ENCODE measurements at places on chromosomes 2 and 18.

- no peak for DNase-seq
Observed at GRCh38 chr2:7730449-7730848, 813.2 kb downstream of the RNF144A start.

GRCh38 chr2:95025406-95026319 is at the start of gene MAL:
TSS of gene MAL (plus strand) at chr2:95025708. CDS start at chr2:95025793, 85 bp downstream.
- peak; percentile 41 for DNase-seq

DNA sequence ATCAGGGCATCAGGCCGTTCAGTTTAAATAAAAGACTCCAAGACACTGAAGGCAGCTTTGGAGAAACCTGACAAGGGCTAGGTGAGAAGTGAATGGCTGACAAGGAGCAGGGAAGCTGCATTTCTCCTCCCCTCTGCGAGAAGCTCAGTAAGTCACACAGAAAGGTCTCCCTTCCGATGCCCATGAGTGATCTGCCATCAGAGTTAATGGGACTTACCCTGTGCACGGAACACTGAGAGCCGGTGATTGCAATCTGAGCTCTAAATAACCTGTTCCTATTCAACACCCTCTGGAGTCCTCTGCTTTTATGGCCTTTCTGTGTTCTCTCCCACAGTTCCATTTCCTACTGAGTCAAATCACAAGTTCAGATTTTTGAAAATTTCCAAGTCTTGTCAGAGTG is 322.2 kb upstream of the MYT1L start:
- DNase-seq: no peak

GRCh38 chr2:27041752-27042151 is 9.0 kb downstream of the TMEM214 start:
- no peak for DNase-seq

GRCh38 chr18:32661486-32662299 is 111.1 kb downstream of the KLHL14 start:
- DNase-seq: no peak

- no peak for DNase-seq
Observed at GRCh38 chr2:143152637-143153036, 23.4 kb downstream of the ARHGAP15 start.

DNA sequence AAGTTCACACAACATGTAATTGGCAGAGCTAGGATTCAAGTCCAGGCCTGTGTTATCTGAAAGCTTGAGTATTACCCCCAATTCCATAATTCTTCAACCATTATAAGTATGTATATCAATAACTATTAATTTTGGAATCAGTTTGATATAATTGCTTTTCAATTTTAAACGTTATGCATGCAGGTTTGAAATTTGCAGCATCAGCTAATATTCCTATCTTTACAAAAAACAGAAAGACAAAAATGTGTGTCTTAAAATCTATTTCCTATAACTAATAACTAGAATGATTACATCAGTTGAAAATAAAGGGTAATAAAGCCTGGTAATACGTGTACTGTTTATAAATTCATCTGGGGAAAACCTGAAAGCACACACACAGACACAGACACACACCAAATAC is 543.3 kb upstream of the PKDCC start:
- no peak for DNase-seq

- no peak for DNase-seq
Observed at GRCh38 chr2:146916914-146917313, 927.9 kb upstream of the ACVR2A start.

DNA sequence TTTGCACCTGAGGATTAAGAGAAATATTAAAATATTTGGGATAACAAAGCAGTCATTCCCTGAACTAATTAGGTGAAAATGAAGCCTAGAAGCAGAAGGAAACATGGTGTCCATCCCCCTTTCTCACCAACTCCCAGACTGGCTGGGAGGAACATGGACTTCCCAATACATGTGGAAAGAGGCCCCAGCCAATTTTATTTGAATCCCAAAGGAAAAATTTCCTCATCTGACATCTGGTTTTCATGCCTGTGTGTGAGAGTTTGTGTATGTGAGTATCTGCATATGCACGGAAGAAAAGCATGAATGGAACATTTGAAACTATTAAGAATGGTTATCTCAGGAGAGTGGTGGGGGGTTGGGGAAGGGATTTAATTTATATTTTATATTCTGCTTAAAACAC is 84.3 kb downstream of the COPS8 start:
- DNase-seq: no peak

GRCh38 chr2:25558262-25558661 is 115.1 kb downstream of the DTNB start:
- peak; percentile 5 for DNase-seq

DNA sequence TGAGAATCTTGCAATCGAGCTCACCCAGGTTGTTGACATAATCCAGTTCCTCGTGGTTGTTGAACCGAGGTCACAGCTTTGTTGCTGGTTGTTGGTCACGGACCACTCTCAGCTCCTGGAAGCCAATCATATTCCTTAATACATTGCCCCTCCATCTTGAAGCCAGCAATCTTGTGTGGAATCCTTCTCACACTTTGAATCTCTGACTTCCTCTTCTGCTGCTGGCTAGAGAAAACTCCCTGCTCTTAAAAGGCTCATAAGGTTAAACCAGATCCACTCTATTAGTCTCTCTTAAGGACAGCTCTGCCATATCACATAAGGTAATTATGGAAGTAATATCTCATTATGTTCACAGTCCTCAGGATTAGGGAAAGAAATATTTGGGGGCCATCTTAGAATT is 41.1 kb downstream of the SP140 start:
- DNase-seq: no peak

- DNase-seq: no peak
Observed at GRCh38 chr2:153770359-153770991, 101.2 kb upstream of the GALNT13 start.

- DNase-seq: no peak
Observed at GRCh38 chr2:1010415-1010930, 59.8 kb downstream of the SNTG2 start.

- no peak for DNase-seq
Observed at GRCh38 chr18:28432339-28432738, 255.4 kb upstream of the CDH2 start.

DNA sequence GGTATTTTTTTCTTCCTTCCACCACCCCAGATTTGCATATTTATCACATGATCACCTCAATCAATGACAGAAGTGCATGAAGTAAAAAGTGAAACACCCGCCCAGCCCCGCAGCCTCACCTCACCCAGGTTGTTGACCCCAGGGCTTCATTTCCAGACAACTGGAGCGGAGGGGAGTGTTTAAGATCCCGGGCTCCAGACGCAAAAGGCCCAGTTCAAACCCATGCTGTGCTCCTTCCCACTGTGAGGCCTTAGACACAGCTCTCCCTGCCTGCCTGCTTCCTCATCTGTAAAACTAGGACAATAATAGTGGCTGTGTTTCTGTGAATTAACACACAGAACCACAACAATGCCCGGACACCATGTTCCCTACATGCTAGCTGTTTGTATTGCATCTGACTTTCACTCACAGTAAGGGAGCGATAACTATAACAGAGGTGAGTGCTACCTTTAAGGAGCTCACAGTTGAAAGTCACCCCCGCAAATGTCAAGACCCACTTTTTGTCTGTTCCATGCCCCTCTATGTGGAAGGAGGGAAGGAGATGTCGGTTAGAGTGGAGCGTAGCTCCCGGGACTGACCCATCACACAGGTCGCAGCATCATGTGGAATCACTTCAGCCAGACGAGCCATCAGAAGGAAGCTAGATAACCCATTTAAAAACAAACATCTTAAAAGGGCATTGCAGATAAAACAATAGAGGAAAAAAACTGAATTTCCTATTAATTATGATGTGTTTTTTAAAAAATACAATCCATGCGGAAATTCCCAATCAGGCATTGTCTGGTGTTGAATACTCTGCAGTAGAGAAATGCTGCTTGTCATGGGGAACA is 77.5 kb upstream of the DAPL1 start:
- DNase-seq: no peak

- DNase-seq: no peak
Observed at GRCh38 chr2:105144152-105144940, 97.2 kb upstream of the GPR45 start.

- peak; percentile 28 for DNase-seq
Observed at GRCh38 chr2:134207589-134208209, 46.2 kb upstream of the MGAT5 start.

GRCh38 chr2:215746226-215746886 is 267.0 kb downstream of the MREG start:
- DNase-seq: peak; percentile 11

- DNase-seq: no peak
Observed at GRCh38 chr2:149658553-149658952, 71.0 kb upstream of the MMADHC start.

GRCh38 chr2:38398739-38399138 is 21.7 kb upstream of the ATL2 start:
- no peak for DNase-seq

- no peak for DNase-seq
Observed at GRCh38 chr18:21293479-21293878, 51.4 kb downstream of the GREB1L start.

DNA sequence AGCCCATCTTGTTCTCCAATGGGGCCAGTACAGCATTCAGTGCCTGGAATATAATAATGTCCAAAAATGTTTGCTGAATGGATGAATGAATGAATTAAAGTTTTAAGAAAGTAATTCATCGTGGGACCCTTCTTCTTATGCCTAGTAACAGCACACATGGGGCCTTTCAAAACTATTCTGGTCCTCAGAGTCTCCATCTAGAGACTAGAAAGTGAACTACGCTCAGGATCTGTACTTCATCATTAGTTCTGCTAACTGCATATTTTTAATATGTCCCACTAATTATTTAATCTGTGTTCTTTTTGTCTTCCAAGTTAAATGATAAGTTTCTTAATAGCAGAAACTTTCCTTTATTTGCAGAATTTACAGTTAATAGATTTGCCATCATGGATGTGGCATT is 172.5 kb downstream of the SMAD2 start:
- DNase-seq: no peak

GRCh38 chr18:46460754-46461153 is 196.3 kb downstream of the LOXHD1 start:
- DNase-seq: no peak

DNA sequence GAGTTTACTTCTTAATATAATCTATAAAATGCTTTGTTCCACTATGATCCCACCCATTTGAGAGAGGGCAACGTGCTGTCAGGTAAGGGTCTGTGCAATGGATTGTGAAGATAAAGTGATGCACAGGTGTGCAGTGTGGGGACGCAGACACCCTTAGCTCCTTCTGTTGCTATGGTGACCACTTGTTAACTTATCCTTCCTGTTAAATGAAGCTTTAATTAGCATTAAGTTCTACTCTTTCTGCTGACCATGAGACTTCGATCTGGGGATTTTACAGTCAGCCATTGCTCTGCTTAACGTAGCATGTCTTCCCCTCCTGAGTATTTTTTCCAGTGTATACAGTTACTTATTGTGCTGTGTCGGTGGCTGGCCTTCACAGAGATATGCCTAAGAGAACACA is 23.1 kb upstream of the ALKAL2 start:
- DNase-seq: no peak

GRCh38 chr18:52337276-52337675 is 2.7 kb upstream of the DCC start:
- no peak for DNase-seq

GRCh38 chr2:159613651-159614285 is 2.6 kb downstream of the BAZ2B start:
- DNase-seq: no peak

DNA sequence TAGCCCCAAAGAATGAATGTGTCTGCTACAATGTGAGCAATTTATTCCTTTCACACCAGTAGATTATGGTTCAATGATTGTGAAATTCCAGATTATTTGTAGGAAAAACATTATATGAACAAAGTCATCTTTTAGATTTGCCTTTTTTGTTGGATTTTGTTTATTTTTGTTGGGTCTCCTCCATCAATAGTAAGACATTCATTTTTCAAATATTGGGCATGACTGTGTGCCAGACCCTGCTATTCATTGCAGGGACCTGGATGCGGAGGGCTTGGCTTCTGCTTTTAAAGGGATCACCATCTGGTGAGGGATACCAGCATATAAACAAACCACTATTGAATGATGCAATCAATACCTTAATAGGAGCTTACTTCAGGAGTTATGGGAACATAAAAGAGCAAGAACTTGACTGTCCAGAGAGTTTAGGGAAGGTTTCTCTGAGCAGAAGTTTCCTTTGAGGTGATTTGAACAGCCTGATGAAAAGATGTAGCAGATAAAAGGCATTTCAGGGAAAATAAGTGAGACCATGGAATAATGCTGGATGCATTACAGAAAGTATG is 486.7 kb downstream of the EPHA4 start:
- DNase-seq: no peak

DNA sequence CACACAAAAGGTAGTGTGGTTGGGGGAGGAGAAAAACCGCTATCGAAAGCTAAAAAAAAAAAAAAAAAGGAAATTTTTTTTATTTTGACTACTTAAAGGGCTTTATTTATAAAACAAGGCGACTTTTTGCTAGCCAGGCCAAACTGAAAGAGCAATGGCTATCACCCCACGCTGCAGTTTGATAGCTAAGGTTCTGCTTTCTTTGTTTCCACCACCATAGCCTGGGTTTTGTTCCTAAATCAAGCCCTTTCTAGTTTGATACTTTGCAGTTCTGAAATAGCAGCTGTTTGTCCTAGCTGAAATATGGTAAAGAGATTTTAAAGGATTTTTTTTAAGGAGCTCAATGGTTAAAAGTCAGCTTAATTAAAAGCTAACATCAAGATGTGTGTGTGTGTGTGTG is 67.4 kb upstream of the ABCA12 start:
- DNase-seq: no peak

DNA sequence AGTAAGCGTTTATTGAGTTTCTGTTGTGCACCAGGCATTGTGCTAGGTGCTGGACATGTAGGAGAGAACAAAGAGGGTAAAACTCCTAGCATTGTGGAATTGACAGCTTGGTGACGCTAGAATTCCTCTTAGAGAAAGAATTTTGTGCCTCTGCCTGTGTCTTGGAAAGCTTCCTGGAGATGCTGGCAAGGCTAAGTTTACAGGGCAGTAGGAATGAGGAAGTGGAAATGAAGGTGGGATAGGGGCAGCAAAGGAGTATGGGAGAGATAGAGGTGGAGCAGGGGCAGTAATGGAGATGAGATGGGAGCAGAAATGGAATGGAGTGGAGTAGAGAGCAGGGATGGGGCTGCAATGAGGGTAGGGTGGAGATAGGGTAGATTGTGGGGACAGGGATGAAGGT is 29.8 kb downstream of the GPR39 start:
- DNase-seq: no peak

- DNase-seq: no peak
Observed at GRCh38 chr2:237465515-237466148, 21.4 kb upstream of the MLPH start.

GRCh38 chr18:10685484-10685883 is 159.7 kb downstream of the NAPG start:
- no peak for DNase-seq

- DNase-seq: no peak
Observed at GRCh38 chr18:47888156-47888555, 42.3 kb downstream of the SMAD2 start.

DNA sequence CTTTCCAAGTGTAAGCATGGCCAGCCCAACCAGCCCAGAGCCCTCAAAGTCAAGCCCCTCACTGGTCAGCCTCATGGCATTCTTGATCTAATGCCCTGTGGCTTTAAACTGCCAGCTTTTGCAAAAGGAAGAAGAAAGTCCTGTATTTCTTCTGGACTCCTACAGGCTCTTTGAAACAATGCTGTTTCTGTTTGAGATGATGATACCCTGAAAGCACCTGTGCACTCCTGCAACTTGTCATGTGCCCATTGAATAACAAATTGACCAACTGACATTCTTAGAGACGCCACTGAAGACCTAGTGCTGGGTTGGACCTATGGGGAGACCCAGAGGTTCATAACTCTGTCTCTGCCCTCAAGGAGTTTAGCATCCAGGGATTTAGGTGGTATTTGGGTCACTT is 82.0 kb upstream of the MSH2 start:
- DNase-seq: no peak
